T-helper 2 cell (primary cell): ENCODE measurements at places on chromosomes 11 and 22.
A peak's percentile ranks its signal among the peaks of the same experiment; 100 is the strongest.

GRCh38 chr11:33059331-33060007 lies 20.1 kb downstream of the TCP11L1 start:
- no peak for DNase-seq

GRCh38 chr11:95254131-95254704 lies 23.2 kb upstream of the SESN3 start:
- DNase-seq: peak; percentile 61

GRCh38 chr11:61375761-61376108 lies 13.6 kb downstream of the TMEM138 start:
- DNase-seq: no peak

GRCh38 chr11:88203604-88204003 lies 28.4 kb upstream of the RAB38 start:
- DNase-seq: no peak

- DNase-seq: no peak
Observed at GRCh38 chr11:64536396-64536941, 54.6 kb upstream of the SLC22A12 start.

DNA sequence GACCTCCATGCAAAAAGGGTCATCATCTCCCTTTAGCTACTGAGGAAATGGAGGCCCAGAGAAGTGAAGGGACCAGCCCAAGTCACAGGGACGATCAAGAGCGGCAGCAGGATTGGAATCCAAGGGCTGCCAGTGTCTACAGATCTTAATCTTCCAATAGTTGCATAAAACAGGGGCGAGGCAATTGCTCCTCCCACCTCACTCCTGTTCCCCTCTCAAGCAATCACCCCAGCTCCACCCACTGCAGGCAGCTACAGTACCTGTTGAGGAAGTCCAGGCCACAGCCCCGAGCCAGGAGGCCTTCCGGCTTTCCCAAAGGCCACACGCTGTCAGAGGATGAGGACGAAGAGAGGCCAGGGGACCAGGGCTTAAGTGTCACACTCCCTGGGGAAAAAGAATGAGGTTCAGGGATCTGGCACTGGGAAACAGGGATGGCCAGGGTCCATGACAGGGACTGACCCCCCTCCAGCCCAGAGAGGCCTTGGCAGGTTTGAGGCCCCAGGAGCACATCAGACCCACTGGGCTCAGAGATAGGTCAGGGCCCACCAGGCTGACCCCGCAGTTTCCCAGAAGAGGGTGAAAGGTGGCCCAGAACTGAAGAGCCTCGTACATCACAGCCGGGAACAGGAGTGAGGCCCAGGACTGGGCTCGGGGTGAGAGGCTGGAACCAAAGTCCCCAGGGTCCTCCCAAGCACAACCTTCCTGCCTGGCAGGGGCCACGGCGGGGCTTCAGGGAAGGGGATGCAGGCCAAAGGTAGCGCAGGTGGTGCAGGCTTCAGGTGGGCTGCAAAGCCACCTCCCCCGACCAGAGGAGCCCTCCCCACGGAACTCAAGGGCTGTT lies 16.4 kb upstream of the MFNG start:
- no peak for DNase-seq

- no peak for DNase-seq
Observed at GRCh38 chr11:121225382-121225781, 67.2 kb upstream of the SC5D start.

DNA sequence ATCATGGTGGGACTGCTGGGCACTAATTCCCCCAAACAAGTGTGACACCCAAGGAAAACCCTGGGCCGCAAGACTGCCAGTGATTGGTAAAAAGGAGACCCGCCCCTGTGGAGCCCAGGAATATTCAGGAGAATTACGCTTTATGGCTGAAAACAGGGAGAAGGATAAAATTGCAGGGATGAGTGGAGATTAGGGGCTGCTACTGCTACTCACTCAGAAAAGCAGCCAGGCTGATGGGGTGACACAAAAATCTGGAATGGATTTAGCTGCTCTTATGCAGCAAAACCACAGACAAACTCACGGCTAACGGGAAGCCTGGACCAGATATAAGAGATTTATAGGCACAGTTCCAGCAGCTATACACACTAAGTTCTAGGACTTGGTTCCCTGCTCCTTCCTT lies 4.4 kb upstream of the FBXO3 start:
- DNase-seq: no peak

DNA sequence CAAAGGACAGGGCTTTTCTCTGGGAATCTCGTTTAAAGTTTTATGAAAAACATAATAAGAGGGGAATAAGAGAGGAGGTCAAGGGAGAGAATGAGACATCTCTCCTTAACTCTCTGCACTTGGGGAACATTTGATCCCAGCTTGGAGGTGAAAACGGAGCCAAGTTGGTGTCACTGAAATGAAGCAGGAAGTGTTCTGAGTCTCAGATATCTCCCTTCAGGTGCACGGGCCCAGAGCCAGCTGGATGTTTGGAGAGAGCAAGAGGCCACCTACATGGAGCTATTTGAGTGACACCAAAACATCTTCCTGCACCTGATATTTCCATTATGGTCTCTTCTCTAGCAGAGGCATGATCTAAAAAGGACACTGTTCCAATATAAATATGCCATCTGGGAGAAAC lies 85.7 kb downstream of the BLID start:
- no peak for DNase-seq
